ENCODE measurements at places on chromosomes 7 and 10.
A peak's percentile ranks its signal among the peaks of the same experiment; 100 is the strongest.

GRCh38 chr7:94298943-94299342 is 95.8 kb upstream of the COL1A2 start:
- DNase-seq: no peak

DNA sequence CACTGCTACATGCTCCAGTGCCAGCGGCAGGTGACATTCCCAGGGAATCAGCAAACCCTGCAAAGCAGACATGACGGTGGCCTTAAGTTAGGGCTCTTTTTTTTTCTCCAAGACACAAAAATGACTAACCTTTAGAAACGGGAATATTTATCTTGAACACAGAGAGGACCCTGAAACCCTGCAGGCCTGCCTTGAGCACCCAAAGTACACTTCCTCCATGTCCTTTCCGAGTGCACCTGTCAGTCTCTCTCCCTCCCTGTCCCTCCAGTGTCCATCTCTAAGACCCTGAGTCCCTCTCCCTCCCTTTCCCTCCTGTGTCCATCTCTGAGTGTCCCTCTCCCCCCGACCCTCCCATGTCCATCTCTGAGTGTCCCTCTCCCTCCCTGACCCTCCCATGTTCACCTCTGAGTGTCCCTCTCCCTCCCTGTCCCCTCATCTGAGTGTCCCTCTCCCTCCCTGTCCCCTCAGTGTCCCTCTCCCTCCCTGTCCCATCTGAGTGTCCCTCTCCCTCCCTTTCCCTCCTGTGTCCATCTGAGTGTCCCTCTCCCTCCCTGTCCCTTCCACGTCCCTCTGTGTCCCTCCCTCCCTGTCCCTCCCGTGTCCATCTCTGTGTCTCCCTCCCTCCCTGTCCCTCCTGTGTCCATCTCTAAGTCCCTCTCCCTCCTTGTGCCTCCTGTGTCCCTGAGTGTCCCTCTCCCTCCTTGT is 51.2 kb upstream of the CAMK2B start:
- no peak for DNase-seq

GRCh38 chr10:89476150-89476549 is 59.2 kb downstream of the SLC16A12 start:
- DNase-seq: no peak

GRCh38 chr10:127088908-127089307 is 107.5 kb downstream of the INSYN2A start:
- no peak for DNase-seq

DNA sequence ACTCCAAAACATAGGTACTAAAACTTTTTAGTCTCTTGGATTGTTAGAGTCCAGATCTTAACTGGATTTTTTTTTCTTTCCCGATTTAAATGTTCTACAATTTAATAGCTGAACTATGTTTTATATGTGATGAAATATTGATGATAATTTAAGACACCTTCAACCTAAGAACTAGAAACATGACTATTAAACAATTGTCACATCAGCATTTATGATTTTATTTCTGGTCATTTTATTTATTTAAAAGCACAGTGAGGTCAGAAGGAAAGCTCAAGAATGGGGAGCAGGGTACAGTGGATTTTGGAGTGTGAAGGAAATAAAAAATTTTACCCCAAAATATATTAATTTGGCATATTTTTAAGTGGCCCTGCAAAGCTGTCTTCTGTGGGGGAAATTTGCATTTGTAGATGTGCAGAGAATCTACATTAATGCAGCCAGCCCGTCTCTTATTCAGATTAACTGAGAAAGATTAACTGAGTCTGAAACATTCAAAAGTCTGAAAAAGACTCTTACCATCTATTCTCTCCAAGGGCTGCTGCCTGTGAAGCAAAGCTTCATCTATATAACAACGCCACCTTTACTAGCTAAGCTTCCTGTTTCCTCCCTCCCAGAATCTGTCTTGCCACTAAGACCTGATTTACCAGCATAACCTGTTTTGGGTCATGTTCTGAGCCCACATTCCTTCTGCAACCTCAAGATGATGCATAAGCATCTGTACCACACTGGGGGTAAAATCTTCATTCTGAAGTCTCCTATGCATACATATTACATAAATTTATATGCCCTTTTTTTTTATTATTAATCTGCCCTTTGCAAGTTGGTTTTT is 86.4 kb downstream of the TMEM106B start:
- no peak for DNase-seq

- DNase-seq: no peak
Observed at GRCh38 chr10:118167056-118167700, 120.4 kb upstream of the RAB11FIP2 start.

GRCh38 chr7:131219312-131220041 is 108.2 kb upstream of the MKLN1 start:
- DNase-seq: peak; percentile 17

GRCh38 chr10:124374535-124375352 is 44.0 kb downstream of the OAT start:
- no peak for DNase-seq

GRCh38 chr7:123770378-123770777 is 21.6 kb upstream of the WASL start:
- DNase-seq: no peak

DNA sequence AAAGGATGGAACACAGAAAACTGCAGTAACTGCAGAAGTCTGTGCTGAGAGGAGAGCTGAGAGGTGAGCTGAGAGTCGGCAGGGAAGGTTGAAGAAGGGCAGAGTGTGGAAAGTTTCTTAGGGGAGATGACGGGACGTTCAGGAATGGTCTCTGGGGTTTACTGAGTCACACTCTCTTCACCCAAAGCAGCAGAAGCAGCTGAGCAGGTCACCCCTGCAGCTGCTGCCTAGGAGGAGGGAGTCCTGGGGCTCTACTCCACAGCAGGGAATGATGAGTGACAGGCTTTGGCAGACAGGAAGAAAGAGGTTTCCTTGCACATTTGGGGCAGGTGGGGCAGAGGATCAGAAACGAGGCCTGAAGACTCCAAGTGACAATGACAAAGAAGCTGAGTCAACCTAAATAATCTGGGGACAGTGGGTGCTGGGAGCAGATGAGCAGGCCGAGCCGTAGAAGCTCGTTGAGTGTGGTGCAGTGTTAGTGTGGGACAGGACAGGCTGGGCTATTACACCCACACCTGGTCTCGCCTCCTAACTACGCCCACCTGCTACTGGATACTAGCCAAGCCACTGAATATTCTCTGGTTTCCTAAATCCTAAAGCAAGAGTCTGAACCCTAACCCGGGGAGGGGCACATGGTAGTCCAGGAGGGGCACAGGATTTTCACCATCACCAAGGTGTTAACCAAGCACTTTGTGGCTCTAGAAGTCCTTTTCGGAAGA is 24.9 kb downstream of the BEND7 start:
- DNase-seq: no peak

- DNase-seq: peak; percentile 33
Observed at GRCh38 chr7:86653919-86654659, 10.4 kb downstream of the GRM3 start.

- peak; percentile 75 for DNase-seq
Observed at GRCh38 chr7:74306730-74307469, 17.7 kb downstream of the CLIP2 start.

DNA sequence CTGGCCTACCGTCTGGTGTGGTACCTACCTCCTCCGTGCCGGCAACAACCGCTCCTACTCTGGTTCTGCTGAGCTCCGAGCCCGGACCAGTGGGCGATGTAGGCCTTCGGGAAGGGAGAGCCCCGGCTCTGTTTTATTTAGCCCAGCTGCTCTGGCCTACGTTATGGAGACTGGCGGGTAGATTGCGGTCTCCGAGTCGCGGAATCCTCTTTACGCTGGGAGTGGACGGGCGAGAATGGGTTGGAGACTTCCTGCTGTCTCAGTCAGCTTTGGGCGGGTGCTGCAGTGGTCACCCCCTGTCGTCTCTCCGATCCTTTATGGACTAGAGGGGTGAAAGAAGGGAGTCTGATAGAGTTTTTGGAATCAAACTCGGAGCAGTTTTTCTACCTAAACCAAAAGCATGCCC is 406 bp downstream of the CBLL1 start:
- no peak for DNase-seq

DNA sequence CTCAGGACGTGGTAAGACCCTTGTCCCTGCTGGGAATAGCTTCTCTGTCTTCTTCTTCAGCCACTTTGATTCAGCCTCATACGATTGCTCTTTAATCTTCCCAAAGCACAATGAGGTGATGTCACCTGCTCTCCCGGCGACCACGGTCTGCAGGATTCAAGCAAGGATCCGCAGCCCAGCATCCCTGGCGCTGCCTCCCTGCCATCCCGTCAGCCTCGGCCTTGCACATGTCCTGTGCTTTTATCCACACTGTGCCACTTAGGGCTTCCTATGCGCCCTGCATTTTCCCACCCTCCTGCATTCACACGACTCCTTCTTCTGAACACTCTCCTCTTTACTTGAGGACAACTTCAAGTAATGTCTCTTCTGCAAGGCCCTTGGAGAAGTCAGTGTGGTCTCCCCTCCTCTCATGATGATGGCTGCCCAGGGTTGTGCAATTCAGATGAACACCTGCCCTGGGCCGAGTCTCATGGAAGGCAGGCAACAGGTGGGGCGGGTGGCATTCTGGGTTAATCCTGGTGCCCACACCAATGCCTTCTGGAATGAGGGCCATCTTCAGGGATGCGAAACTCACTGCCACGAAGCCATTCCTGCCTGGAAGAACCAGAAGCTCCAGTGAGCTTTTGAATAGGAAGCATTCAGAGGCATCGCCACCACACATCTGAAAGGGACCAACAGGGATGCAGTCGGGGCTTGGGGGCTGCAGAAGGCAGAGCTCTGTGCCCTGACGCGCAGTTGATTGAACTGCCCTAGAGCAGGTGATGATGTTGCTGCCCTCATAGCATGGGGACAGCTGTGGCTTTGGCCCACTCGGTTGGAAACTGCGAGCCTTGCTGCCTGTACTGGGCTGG is 287.5 kb downstream of the GLRX3 start:
- no peak for DNase-seq

- DNase-seq: no peak
Observed at GRCh38 chr10:97224483-97225435, 39.0 kb upstream of the SLIT1 start.

- no peak for DNase-seq
Observed at GRCh38 chr7:77442636-77443035, 26.5 kb upstream of the GSAP start.

DNA sequence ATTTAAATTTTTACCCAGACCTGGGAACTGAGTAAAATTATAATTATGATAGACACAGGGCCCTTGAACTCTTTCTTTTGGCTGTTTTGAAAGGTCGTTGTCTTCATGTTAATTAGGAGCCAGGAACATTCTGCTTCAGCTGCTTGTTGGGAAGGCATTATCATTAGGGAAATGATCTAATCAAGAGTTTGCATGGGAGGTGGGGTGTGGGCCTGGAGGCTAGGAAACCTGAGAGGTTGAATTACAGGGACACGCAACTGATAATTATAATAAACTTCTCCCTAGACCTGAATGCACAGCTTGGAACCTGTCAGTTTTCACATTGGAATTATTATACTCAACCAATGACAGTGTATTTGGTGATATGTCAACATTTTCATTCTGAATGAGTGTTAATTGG is 237.7 kb downstream of the CACNB2 start:
- DNase-seq: no peak

GRCh38 chr10:130233035-130233360 is 96.8 kb downstream of the GLRX3 start:
- no peak for DNase-seq

GRCh38 chr7:106465704-106466468 is 181.1 kb upstream of the NAMPT start:
- no peak for DNase-seq

DNA sequence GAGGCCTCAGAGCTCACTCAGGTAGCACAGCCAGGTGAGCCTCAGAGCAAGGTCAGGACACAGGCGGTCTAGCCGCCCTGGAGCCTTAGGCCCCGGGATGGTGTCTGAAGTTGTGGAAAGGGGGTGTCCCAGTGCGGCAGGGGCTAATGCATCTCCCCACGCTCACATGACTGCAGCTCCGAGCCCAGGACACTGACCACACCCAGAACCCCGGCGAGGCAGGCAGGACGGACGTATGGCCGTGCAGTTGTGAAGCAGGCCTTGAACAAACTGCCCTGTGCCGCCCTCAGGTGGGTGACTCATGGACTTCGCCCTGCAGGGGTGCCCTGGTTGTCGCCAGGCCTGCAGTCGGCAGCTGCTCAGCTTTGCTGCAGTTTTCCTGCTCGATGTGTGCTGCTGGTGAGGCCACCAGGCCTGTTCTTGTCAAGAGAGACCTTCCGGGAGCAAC is 5.0 kb upstream of the PRKAR1B start:
- no peak for DNase-seq

GRCh38 chr10:26737730-26738129 is 40.2 kb downstream of the PDSS1 start:
- no peak for DNase-seq

DNA sequence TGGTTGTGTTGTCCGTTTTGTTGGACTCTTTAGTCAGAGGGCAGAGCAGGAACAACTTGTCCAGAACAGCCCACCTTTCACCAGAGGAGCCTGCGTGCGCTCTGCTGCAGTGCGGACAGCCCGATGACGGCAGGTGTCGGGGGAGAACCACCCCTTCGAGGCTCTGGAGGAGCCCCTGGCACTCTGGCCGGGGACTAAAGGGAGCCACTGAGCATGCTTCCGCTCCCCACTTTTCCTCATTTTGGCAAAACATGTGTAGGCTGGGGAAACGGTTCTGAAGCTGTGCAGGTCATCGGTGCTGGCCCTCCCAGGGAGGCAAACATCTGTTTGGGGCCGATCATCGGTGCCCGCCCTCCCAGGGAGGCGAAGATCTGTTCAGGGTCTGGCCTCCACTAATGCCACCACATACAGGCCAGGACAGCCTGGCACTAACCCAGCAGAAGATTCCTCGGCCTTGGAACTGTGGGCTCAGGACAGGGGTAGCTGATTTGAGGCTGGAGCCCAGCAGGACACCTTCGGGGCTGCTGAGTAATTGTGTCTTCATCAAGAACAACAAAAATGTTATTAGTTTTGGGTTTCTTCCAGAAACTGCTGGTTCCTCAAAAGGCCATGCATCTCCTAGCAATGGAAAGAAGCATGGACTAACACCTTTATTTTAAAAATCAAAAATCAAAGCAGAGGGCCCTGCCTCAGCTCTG is 124.4 kb upstream of the TCERG1L start:
- DNase-seq: no peak

DNA sequence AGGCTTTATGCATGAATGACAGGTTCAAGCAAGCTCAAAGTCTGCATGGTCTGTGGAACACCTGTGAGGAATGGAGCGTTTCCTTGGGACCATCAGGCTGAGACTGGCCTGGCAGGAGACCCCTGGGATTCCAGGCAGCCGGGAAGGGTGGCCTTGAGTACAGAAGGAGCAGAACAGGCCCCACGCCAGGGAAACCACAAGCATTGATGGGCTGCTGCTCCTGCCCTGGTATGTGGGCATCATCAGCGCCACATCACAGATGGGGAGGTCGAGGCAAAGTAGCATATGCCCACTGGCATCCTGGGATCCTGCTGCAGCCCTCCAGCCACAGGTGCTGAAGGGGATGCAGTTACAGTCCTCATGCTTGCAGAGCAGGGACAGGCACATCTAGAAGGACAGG is 40.9 kb downstream of the ANTXRL start:
- no peak for DNase-seq

DNA sequence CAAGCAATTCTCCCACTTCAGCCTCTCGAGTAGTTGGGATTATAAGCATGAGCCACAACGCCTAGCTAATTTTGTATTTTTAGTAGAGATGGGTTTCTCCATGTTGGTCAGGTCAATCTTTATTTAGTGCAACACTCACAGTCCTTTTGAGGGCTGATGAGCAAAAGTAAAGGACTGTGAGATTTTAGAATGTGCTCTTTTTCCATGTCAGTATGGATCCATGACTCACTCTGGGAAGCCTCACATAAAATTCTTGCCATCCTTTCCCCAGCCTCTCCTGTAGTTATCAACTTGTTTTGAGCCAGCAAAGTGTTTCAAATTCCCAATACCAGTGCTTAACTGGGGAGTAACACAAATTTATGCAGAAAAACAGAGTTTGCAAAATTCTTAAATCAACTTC is 135.8 kb upstream of the CXCL12 start:
- DNase-seq: no peak

GRCh38 chr10:129586898-129587443 is 119.9 kb downstream of the MGMT start:
- no peak for DNase-seq
